ENCODE measurements at places on chromosomes 2 and 18. TPM values are rescaled to one million over a fixed set of nuclear protein-coding genes. Genes with fewer than 3 reads are reported as not detected.

- H3K27me3 ChIP-seq = no peaks in the 10 kb centered on the region
- no peak overlapping the region for H3K4me3 ChIP-seq
- DNase-seq = no peak
- no peak overlapping the region for H3K27ac ChIP-seq
- H3K4me1 ChIP-seq = no peaks in the 10 kb centered on the region
These were observed 6.1 kb upstream of the NCL start for GRCh38 chr2:231470246-231470900.

DNA sequence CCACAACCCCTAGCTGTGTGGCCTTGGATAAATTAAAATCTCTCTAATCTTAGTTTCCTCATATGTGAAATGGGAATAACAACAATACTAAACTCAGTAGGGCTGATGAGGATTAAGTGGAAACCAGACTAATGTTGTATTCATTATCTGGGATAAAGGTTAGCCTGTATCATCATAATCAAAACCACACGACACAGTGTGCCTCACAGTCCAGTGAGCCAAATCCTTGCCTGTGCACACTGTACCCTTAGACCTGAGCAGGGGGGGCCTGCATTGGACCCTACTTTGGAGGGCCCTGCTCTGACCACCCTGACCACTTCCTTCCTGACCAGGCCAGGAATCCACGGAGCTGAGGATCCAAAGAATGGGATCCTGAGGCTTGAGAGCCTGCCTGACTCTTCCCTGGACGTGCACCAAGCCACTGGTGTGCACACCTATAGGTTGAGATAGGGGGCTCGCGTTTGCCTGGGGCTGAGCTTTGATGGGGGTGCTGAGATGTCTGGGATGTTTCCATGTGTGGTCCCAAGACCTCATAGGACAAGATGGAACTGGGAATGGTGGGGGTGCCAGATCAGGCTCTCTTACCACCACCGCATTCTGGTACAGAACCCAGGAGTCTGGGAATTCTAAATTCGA is 69.7 kb downstream of the TGOLN2 start:
- no peaks in the 10 kb centered on the region for H3K27me3 ChIP-seq
- DNase-seq = no peak
- H3K4me3 ChIP-seq = no peak overlapping the region
- H3K36me3 ChIP-seq = no peaks in the 10 kb centered on the region
- H3K4me1 ChIP-seq = peaks cover 32% of the 10 kb centered on the region
- H3K27ac ChIP-seq = no peak overlapping the region

UGT1A8 gene
- not detected for total RNA-seq

DNA sequence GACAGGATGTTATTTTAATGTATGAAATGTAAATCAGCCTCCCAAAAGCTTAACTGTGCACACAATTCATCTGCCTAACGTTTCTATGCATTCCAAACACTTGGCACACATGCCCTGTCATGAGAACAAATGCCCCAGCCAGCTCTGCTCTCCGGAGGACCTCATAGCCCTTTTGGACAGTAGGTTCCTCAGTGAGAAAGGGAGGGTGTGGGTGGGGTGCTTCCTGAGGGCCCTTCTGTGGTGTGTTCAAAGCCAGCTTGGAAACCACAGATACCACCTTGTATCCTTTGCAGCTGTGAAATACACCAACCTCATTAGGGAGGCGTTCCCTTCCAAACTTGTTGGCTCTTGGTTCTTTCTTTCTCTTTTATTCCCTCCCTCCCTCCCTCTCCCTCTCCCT is 102.2 kb upstream of the ASB18 start:
- H3K27me3 ChIP-seq = no peaks in the 10 kb centered on the region
- peaks cover 6% of the 10 kb centered on the region for H3K4me1 ChIP-seq
- no peak overlapping the region for H3K4me3 ChIP-seq
- DNase-seq = no peak

GRCh38 chr2:111091811-111092211 is 28.9 kb upstream of the BCL2L11 start:
- no peak for DNase-seq
- H3K4me3 ChIP-seq = no peak overlapping the region
- H3K4me1 ChIP-seq = no peaks in the 10 kb centered on the region
- no peak overlapping the region for H3K27ac ChIP-seq

DNA sequence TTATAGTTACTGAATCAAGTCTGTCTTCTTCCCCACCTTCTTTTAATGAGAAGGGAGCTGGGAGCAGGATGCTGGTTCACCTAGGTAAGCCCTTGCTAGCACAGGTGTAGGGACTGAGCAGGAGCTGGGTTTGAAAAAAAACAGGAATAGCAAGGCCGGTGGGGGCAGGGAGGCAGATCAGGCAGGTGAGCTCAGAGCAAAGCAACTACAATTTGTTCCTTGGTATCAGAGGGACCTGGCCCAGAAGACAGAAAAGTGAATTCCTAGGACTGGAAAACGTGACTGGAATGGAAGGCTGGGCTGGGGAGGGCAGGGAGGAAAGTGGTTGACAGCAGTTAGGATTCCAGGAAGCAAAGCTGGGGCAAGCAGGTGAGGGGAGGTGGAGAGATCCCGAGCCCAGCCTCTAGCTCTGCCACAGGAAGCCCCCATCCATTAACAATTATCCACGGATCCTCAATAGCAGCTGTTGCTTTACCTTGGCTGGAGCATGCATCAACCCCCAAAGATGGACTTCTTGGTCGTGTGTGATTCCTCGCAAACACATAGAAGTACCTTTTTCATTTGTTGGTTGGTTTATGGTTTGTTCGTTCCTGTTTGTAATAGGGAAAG is 118.4 kb downstream of the LNPK start:
- H3K4me3 ChIP-seq = no peak overlapping the region
- H3K4me1 ChIP-seq = no peaks in the 10 kb centered on the region
- H3K36me3 ChIP-seq = no peaks in the 10 kb centered on the region
- no peaks in the 10 kb centered on the region for H3K27me3 ChIP-seq
- DNase-seq = no peak

GRCh38 chr2:46988230-46988629 is 72.6 kb upstream of the MCFD2 start:
- no peak overlapping the region for H3K27ac ChIP-seq

DNA sequence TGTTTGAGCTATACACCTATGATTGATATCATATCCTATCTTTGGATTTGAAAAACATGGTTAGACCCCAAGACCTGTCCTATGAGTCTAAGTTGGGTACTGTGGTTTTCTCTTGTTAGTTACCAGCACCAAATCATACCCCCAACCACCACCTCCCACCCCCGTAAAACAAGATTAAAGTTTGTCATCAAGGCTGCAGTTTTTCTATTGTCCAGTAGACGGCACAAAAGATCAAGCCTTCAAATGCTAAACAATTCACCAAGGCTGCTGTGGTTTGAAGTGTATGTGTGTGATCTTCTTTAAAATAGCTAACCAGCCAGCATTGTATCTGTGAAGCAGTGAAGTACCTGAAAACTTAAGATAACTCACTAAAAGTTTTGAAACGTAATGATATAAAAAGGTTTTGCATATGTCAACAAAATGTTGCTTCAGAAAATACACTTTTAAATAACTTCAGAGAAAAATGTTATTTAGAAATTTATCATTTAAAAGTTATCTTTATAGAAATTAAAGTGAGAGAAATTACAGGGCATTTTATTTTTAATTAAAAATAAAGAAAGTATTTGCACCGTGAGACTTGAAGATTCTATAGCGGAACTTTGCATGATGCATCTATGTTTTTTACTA is 5.8 kb upstream of the MEIS1 start:
- H3K27me3 ChIP-seq = no peaks in the 10 kb centered on the region
- H3K4me3 ChIP-seq = no peak overlapping the region
- H3K36me3 ChIP-seq = no peaks in the 10 kb centered on the region
- H3K27ac ChIP-seq = no peak overlapping the region
- peak; percentile 35 for DNase-seq
- peaks cover 6% of the 10 kb centered on the region for H3K4me1 ChIP-seq

GRCh38 chr18:2716394-2717326 is 61.1 kb downstream of the SMCHD1 start:
- no peaks in the 10 kb centered on the region for H3K36me3 ChIP-seq
- H3K4me3 ChIP-seq = no peak overlapping the region
- no peak for DNase-seq
- no peaks in the 10 kb centered on the region for H3K27me3 ChIP-seq
- no peak overlapping the region for H3K27ac ChIP-seq
